ENCODE measurements at places on chromosomes 1 and 21.

GRCh38 chr21:26844258-26845065, 747 bp downstream of the ADAMTS1 start:
- DNase-seq, result peak; percentile 48

DNA sequence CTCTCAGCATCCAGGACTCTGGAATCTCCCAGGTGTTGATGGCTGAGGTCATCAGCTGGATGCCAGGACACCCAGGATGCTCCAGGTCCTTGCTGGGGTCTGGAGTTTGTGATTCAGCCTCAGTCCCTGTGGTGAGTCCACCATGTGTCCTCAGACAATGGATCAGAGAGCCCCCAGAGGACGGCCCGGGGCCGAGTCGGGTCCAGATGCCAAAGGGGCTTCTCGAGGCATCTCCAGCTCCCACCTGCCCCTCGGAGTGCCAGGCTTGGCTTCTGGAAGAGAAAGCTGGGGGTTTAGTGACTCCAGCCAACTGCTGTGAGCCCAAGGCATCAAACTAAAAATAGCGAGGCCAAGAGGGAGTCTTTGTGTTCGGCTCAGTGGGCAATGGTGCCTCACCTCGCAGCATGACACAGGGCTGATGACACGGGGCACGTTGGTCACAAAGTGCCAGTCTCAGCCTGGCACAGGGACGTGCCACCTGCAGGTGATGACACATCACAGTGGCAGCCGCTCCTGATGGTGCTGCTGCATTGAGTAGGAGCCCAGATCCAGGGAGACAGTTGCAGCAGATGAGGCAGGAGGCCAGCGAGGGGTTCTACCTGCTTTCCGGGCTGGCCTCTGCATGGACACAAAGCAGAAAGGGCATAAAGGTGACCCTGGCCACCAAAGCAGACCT, 10.6 kb downstream of the PDE9A start:
- DNase-seq, result no peak

GRCh38 chr1:8116894-8117264, 90.8 kb upstream of the ERRFI1 start:
- DNase-seq, result peak; percentile 35

DNA sequence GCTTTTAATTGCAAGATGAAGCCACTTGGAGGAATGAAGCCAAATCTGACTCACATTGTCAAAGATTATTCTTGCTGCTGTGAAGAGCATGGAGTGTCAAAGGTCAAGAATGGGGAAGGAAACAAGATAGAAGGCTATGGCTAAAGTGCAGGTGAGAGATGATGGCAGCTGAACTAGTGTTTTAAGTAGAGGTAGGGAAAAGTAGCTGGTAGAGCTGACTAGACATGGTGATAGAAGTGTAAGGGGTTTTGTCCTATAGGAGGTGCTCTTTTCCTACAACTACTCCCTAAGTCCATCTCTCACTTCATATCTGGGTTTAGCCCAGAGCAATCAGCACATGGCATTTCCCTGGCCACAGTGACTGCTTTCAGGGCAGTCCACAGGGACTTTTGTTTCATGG, 11.8 kb downstream of the UBE2T start:
- DNase-seq, result no peak

DNA sequence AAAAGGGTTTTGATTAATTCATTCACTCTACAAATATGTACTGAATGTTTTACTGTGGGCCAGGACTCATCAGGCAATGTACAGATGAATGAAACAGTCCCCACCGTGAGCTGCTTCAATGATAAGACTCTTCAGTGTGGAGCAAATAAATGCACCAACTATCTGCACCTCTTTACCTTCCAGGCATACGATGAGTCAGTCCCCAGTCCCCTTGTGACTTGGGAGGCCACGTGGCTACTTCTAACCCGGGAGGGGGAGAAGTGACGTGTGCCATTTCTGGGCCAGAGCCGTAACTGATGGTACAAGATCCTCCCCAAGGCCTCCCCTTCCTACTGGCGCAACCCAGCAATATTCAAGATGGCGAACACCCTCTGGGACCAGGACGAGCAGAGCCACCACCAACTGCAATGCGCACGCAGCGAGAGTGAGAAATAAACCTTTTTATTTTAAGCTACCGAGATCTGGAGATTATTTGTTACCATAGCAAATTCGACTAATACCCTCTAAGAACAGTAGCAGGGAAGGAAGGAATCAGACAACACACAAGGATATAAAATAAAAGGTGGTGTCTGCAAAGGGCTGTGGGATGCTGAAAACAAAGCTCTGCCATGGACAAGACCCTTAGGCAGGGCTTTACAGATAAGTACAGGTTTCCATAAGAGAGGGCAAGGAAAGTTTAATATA, 74.5 kb downstream of the NPHP4 start:
- DNase-seq, result no peak

DNA sequence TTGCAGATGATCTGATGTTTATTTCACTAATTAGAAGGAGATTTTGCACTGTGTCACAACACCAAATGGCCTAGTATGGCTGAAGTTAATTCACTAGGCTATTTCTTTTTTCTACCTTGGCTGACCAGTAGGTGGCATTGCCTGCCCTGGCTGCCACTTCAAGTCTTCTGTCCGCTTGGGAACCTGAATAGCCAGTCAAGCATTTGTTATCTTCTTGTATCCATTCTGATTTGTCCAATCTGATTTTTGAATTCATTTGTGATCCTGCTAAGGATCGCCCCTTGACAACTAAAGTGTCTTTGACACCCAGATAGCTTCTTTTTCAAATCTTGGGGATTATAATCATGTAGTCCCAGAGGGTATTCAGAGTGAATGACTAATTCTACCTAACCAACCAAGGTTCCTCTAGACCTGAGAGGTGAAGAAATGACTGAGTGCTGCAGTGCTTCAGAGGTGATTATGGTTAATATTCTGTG, 99.4 kb downstream of the GIPC2 start:
- DNase-seq, result peak; percentile 83
